WTC11 (cell line): ENCODE measurements at places on chromosomes 6 and 20.
A peak's percentile ranks its signal among the peaks of the same experiment; 100 is the strongest.

GRCh38 chr6:158038291-158039177 is 56.9 kb downstream of the SYNJ2 start:
- peaks cover 13% of the 10 kb centered on the region for H3K4me1 ChIP-seq
- H3K27me3 ChIP-seq, result no peaks in the 10 kb centered on the region; the same call in 1 of the 2 replicates
- peak overlapping the region; percentile 23 for H3K27ac ChIP-seq
- no peak for DNase-seq
- H3K4me3 ChIP-seq, result no peak overlapping the region

DNA sequence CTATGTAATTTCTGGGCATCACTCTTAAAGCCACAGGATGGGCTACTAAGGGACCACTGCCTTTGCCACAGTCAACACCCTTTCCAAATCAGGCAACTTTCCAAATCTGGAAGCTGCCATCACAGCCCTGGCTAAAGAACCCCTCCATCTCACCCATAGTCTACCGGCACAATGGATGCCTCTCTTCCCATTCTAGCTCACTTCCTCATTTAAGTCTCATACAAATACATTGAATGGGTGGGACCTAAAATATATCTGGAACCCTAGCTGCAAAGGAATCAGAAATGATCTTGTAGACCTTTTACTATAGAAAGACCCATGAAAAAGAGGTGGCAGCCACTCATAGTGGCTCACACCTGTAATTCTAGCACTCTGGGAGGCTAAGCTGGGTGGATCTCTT is 3.3 kb upstream of the TREML4 start:
- no peaks in the 10 kb centered on the region for H3K36me3 ChIP-seq
- no peak for DNase-seq
- no peak overlapping the region for H3K4me3 ChIP-seq

GRCh38 chr6:130625825-130626527 is 201.2 kb upstream of the SMLR1 start:
- no peak overlapping the region for H3K27ac ChIP-seq
- H3K4me1 ChIP-seq, result peaks cover 9% of the 10 kb centered on the region
- no peak overlapping the region for H3K4me3 ChIP-seq
- no peaks in the 10 kb centered on the region for H3K27me3 ChIP-seq
- no peak for DNase-seq

DNA sequence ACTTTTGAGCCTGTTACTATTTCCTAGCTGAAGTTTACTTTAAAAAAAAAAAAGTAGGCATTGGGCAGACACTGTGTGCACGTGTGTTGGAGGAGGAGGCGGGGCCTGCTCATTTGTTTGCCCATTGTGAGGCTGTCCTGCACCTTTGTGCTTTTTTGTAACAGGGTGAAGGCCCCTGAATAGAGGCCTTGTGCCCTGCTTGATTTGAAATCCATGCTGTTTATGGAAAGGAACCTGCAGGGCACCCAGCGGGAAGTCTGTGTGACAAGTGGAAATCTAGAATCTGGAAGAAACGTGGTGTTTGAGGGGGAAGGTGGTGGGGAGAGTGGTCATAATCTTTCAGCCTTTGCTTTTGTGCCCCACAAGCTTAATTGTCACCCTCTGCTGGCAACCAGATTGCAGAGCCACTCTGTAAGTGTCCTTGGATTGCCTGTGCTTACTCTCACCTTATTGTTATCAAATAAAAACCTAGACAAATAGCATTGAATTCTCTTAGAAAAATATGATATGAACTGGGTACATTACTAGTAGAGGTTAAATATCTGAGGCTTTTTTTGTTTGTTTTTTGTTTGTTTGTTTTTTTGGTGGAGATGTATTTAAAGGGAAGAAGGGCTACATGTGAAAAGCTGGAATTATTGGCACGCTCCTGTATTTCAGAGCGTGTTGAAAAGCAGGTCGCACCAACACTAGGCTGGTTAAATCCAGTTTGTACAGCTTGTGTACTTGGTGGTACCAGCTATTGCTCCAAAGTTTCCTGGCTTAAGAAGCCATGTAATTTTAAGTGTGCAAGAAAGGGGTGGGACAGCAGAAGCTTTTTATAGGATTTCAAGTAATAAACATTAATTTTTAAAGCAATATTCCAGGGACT is 156.3 kb downstream of the ARID1B start:
- H3K36me3 ChIP-seq, result peaks cover 5% of the 10 kb centered on the region; the same call in 1 of the 2 replicates
- no peak overlapping the region; the same call in none of the 2 replicates for H3K4me3 ChIP-seq
- peak overlapping the region; percentile 57 for H3K27ac ChIP-seq

DNA sequence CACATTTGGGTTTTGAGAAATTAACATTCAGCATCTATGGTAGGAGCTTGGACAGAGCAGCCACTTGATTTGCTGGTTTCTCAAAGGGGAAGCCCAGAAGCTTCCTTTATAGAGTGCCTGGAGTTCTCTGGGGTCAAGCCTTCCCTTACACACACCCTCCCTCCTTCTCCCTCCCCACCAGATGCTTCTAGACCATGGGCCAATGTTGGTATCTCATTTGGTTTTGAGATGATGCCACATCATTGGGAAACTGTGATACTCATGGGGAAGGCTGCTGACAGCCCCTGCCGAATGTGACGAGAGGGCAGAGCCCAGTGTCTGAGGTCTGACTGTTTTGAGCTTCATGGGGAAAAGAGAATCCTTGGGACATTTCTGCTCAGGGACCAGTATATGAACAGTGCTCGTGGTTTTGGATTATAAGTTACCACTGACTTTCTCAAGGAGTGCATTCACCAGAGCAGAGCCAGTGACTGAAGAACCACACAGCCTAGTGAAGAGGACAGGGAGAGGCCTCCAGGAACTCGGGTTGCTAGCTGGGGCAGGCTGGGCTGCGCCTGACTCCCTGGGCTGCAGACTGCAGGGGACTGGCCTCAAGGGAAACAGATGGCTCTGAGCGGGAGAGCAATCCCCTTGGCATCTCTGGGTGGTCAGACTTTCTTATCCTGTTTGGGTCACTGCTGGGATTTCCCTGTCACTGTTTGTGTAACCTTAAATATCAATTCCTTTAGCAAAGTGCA is 46.4 kb upstream of the CST5 start:
- no peaks in the 10 kb centered on the region for H3K36me3 ChIP-seq
- DNase-seq, result no peak
- H3K4me3 ChIP-seq, result no peak overlapping the region
- no peaks in the 10 kb centered on the region; the same call in 1 of the 2 replicates for H3K27me3 ChIP-seq
- peaks cover 3% of the 10 kb centered on the region; the same call in 1 of the 2 replicates for H3K4me1 ChIP-seq

- no peak overlapping the region for H3K4me3 ChIP-seq
- peaks cover 18% of the 10 kb centered on the region; the same call in 1 of the 2 replicates for H3K4me1 ChIP-seq
- H3K36me3 ChIP-seq, result no peaks in the 10 kb centered on the region
- no peak for DNase-seq
- no peak overlapping the region for H3K27ac ChIP-seq
These were observed 148.5 kb downstream of the EDN3 start for GRCh38 chr20:59448851-59449444.

GRCh38 chr6:82204020-82204419 is 43.5 kb downstream of the IBTK start:
- peaks cover 5% of the 10 kb centered on the region; the same call in 1 of the 2 replicates for H3K4me1 ChIP-seq
- DNase-seq, result no peak
- no peaks in the 10 kb centered on the region for H3K27me3 ChIP-seq
- no peak overlapping the region for H3K4me3 ChIP-seq

GRCh38 chr6:38552121-38552520 is 87.6 kb downstream of the BTBD9 start:
- H3K4me3 ChIP-seq, result no peak overlapping the region
- H3K27me3 ChIP-seq, result no peaks in the 10 kb centered on the region
- H3K4me1 ChIP-seq, result no peaks in the 10 kb centered on the region
- no peak overlapping the region for H3K27ac ChIP-seq

DNA sequence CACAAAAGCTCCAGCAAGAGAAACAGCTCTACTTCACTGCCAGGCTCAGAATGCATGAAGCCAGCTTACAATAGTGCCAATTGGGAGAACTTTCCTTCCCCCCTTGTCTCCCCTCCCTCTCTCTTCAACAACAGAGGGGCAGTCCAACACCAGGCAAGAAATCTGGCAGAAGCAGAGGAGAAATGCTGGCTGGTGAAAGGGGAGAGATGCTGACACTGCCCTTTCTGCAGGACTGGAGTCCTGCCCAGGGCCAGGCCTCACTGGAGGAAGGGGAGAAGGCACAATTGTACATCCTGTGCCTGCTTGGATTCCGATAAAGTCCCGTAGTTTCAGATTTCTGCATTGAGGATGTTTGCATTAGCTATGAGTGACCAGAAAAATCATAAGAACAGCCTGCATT is 148.6 kb downstream of the LRRC1 start:
- H3K27me3 ChIP-seq, result no peaks in the 10 kb centered on the region; the same call in 1 of the 2 replicates
- H3K27ac ChIP-seq, result no peak overlapping the region
- no peak for DNase-seq
- H3K4me3 ChIP-seq, result no peak overlapping the region

DNA sequence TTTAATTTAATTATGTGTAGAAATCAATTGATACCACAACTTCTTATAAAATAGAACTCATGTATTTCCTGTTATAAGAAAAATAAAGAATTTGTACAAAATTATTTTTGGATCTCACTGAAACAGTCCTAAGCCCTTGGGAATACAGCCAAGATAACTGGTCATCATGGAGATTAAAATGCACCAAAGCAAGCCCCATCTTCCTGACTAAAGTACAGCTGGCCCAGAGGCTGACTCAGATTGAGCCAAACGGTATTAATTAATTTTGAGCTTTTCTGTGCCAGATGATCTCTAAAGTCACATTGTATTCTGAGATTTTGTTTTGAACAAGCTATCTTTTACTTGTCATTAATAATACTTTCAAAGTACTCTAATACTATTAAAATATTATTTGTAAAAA is 978.5 kb downstream of the TBC1D32 start:
- peaks cover 4% of the 10 kb centered on the region; the same call in 1 of the 2 replicates for H3K27me3 ChIP-seq
- peaks cover 20% of the 10 kb centered on the region for H3K4me1 ChIP-seq
- H3K4me3 ChIP-seq, result no peak overlapping the region
- no peak overlapping the region for H3K27ac ChIP-seq
- no peak for DNase-seq
- peaks cover 25% of the 10 kb centered on the region for H3K36me3 ChIP-seq

DNA sequence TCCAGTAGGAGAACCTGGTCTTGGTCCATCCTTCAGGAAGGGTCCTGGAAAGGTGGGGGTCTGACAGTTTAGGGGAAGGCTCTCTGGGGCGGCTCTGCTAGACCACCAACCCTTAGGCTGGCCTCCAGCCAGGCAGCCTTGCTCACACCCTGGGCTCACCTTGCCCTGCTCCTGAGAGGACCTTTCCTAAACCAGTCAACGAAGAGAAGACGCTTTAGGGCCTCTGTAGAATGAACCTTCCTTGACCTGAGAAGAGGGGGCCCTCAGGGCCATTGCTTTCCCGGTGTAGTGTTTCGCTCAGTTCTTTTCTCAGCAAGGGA is 1.1 kb downstream of the CDC25B start:
- peaks cover 8% of the 10 kb centered on the region; the same call in 1 of the 2 replicates for H3K27me3 ChIP-seq
- peaks cover 13% of the 10 kb centered on the region for H3K36me3 ChIP-seq
- H3K4me3 ChIP-seq, result peak overlapping the region; percentile 79
- H3K27ac ChIP-seq, result peak overlapping the region; percentile 61; the same call in 1 of the 2 replicates
- peaks cover 53% of the 10 kb centered on the region for H3K4me1 ChIP-seq

DNA sequence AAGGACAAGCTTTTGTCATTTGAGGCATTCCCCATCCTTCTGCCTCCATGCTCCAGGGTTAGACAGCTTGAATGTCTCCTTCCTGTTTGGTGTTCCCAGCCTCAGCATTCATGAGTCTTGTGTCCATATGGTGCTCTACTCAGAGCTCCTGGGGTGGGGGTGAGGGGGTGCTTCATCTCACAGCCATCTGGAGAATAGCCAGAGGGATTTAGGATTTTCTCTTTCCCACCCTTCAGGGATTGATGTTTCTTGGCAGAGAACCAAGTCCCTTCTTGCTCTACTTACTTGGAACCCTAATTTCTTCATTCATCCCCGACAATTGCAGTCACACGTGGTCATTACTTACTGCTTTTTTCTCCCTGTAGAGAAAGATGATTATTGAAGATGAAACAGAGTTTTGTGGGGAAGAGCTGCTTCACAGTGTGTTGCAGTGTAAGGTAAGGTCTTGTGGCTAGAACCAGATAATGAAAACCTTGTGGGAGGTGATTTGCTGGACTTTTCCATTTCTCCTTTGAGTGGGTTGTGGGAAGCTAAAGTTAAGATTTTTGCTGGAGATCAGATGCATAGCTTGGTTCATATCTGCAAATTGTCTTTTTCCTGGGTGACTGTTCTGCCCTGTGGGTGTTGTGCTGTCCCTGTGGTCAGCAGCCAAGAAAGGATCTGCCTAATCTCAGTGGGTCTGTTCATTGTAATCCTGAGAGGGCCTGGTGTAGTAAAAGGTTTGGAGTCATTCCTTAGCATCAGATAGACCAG is 18.6 kb downstream of the CMTR1 start:
- no peaks in the 10 kb centered on the region for H3K4me1 ChIP-seq
- no peak overlapping the region for H3K4me3 ChIP-seq
- peaks cover 42% of the 10 kb centered on the region for H3K36me3 ChIP-seq
- no peaks in the 10 kb centered on the region for H3K27me3 ChIP-seq

- H3K36me3 ChIP-seq, result no peaks in the 10 kb centered on the region
- H3K4me3 ChIP-seq, result no peak overlapping the region
- H3K27ac ChIP-seq, result no peak overlapping the region
- H3K27me3 ChIP-seq, result no peaks in the 10 kb centered on the region
- peaks cover 4% of the 10 kb centered on the region for H3K4me1 ChIP-seq
These were observed 44.4 kb downstream of the RNF144B start for GRCh38 chr6:18431581-18431980.

GRCh38 chr20:47708140-47708807 is 77.0 kb downstream of the SULF2 start:
- H3K4me3 ChIP-seq, result no peak overlapping the region
- H3K4me1 ChIP-seq, result peaks cover 23% of the 10 kb centered on the region
- H3K27ac ChIP-seq, result no peak overlapping the region
- no peak for DNase-seq
- H3K27me3 ChIP-seq, result no peaks in the 10 kb centered on the region
- no peaks in the 10 kb centered on the region for H3K36me3 ChIP-seq

GRCh38 chr20:9331707-9332435 is 182.5 kb upstream of the LAMP5 start:
- no peaks in the 10 kb centered on the region for H3K27me3 ChIP-seq
- no peak overlapping the region for H3K4me3 ChIP-seq
- H3K4me1 ChIP-seq, result peaks cover 19% of the 10 kb centered on the region
- H3K27ac ChIP-seq, result no peak overlapping the region

GRCh38 chr6:41039060-41039998 is at the start of gene UNC5CL:
Gene UNC5CL, minus strand, starts transcription at chr6:41039221. Its CDS starts 4,147 bp downstream, at chr6:41035074.
- no peak within 1 kb of the TSS for H3K4me3 ChIP-seq
- H3K27me3 ChIP-seq, result no peaks in the 10 kb centered on the region
- peak; percentile 77 for DNase-seq
- H3K36me3 ChIP-seq, result no peaks in the 10 kb centered on the region
- H3K27ac ChIP-seq, result peak within 1 kb of the TSS; percentile 25; the same call in 1 of the 2 replicates
- H3K4me1 ChIP-seq, result peaks cover 15% of the 10 kb centered on the region

DNA sequence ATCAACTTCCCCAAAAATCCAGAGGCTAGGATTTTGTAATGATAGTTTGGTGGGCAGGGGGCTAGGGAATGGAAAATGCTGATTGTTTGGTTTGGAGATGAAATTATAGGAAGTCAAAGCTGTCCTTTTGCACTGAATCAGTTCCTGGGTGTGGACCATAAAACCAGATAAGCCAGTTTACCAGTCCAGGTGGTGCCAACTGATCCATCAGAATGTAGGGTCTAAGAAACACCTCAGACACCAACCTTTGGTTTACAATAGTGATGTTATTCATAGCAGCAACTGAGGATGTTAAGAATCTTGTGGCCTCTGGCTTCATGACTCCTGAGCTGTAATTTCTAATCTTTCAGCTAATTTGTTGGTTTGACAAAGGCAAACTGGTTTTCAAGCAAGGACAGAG is 496.6 kb upstream of the EPHA7 start:
- no peak for DNase-seq
- H3K4me3 ChIP-seq, result no peak overlapping the region
- H3K27ac ChIP-seq, result no peak overlapping the region
- 0 out of 2 replicates have a peak, but pooled peaks cover 3% of the 10 kb centered on the region for H3K36me3 ChIP-seq
- no peaks in the 10 kb centered on the region for H3K27me3 ChIP-seq
